Head of caudate nucleus (tissue), 42 donors: ENCODE measurements at places on chromosomes 2 and 18.
A peak's percentile ranks its signal among the peaks of the same experiment; 100 is the strongest.

GRCh38 chr18:14937271-14937670 is 189.3 kb downstream of the ANKRD30B start:
- DNase-seq = no peak

DNA sequence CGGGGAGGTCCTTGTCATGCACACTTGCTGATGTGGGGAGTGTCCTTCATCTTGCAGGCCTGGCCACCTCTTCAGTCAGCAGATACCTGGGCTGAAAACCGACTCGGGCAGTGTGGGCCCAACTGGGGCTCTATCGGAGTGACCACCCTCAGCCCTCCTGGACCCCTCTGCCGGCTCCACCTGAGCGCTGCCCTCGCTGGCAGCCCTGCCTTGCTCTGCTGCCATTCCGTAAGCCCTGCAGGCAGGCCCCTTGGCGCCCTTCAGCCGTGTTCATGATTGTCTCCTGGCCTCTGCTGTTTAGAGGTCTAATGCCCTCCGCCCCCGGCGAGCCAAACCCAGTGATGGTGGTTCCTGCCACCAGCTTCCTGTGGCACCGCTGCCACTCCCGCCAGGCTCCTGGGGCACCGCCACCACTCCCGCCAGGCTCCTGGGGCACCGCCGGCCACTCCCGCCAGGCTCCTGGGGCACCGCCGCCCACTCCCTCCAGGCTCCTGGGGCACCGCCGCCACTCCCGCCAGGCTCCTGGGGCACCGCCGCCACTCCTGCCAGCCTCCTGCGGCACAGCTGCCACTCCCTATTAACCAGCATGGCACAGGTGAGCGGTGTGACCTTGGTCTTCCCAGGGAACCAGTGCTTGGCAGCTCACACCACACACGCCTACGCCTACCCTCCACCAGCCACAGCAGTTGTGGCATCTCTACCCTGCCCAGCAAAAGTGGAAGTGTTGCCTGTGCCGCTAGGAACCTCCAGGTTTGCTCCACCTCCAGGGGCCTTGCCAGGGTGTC is 15.9 kb downstream of the CAPN10 start:
- DNase-seq = no peak

DNA sequence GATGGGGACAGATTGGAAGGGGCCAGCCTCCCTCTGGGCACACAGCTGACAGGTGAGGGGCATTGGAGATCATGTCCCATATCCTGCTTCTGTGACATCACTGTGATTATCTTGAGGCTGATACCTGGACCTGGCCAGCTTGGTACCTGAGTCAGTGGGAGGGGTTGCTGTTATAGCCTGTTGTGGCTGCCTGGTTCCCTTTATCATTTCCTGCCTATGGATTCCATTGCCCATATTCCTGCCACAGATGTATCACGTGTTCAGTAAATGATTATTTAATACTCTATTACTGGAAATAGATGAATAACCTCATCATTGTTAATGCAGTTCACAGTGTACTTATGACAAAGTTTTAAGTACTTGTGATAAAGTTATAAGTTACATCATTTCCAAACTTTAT is 7.8 kb upstream of the SCYGR1 start:
- no peak for DNase-seq

GRCh38 chr2:40244675-40245074 is 207.2 kb downstream of the SLC8A1 start:
- DNase-seq = peak; percentile 53

DNA sequence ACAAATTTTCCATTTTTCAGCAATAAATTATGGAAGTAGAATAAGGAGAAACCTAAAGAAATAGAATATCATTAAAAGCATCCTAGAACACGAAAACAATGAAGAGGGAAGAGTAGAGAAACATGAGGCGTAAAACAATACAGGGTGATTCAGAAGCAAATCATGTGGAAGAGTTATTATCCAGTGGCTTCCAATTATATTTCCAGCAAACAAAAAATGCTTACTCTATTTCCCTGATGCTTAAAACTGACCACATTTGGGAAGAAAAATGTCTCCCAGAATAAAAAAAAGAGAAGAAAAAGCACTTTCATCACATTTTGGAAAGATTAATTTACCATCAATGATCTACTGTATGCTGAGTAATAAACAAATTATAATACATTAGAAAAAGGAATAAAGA is 192.6 kb downstream of the CD226 start:
- DNase-seq = no peak

- no peak for DNase-seq
Measured at GRCh38 chr2:181680937-181681811, 857 bp upstream of the NEUROD1 start.

DNA sequence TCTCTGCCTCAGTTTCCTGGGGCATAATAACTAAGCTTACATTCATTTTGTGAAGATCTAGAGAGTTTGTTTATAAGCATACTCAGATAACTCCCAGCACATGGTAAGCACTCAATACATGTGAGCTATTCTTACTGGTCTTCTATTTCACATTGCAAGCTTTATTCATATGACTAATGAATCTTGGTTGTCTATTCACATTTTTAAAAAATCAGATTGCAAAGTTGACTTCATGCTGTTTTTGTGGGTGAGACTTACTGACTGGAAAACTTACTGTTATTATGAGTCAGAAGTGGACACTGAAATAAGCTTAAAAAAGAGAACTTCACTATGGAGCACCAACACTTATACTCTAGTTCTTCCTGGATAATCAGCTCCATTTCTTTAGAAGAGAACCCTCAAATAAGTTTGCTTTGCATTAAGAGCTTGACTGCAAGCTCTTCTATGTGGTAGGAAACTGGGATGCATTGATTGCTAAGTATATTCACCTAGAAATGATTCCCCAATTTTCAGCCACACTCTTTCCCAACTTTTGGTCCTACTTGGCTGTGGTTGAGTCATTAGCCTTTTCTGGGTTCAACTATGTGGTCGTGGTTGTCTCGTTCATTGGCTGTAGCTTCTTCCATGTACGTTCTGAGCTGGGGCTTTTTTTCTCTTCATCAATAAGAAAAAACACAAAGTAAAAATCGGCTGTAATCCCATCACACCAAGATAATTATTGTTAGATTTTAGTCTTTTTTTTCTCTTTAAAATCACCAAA is 29.5 kb upstream of the RBMS1 start:
- DNase-seq = no peak

- no peak for DNase-seq
Measured at GRCh38 chr2:159147690-159148089, 138.8 kb downstream of the WDSUB1 start.

GRCh38 chr2:45986509-45986908 is 310.7 kb upstream of the EPAS1 start:
- DNase-seq = peak; percentile 17

DNA sequence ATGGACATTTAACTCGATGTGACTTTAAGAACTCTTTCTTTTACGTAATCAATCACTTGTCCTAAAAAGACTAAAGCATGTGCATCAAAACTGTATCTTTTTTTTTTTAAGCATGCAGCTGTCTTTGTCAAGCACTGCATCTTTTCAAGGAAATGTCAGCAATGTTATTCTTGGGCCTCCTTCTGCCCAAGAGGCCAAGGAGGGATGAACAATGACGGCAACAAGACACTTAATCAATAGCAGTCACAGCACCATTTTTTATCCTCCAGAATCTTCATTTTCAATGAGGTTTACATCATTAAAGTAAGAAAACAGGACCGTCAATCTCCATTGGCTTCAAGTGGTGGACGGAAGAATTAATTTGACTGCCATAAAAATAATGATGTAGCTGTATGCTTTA is 253.8 kb downstream of the AFF3 start:
- DNase-seq = no peak

DNA sequence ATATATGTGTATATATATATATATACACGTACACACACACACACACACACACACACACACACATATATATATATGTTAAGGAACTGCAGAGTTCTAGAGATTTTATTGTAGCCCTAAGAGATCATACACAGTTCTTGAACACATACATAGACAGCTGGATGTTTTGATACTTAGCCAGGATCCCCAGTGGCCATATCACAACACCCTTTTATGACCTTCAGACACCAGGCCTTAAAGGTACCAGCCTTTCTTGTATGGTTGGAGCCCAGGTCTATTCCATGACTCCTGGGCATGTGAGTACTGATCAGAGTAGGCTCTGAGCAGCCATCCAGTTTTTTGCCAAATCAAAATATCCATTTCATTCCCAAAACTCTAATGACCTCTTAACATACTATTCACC is 138.3 kb downstream of the MYO1B start:
- DNase-seq = no peak

DNA sequence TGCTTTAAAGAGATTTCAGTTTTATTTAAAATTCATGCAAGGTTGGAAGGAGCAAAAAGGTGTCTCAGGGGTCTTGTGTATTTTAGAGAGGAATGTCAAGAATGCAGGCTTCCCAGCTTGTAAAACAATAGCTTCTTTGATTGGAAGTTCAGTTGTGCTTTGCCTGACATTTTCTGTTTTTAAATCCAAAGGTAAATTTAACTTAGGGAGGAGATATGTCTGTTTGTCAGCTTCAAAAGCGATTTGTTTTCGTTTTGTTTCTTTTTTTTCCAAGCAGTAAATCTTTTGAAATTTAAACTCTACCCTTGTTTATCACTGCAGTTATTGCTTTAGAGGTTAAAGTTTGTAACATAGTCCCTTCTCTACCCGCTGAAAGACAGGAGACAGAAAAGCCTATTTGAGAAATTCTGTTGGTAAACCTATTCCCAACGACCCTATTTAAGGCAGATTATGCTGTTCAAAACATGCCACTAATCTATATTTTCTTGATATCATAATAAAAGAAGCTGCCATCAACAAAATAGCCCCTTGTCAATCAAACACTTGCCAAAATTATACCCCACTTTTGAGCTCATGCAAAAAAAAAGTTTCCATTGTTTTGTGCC is 639.6 kb downstream of the IRS1 start:
- no peak for DNase-seq

GRCh38 chr2:184419744-184420143 is 178.6 kb upstream of the ZNF804A start:
- no peak for DNase-seq

DNA sequence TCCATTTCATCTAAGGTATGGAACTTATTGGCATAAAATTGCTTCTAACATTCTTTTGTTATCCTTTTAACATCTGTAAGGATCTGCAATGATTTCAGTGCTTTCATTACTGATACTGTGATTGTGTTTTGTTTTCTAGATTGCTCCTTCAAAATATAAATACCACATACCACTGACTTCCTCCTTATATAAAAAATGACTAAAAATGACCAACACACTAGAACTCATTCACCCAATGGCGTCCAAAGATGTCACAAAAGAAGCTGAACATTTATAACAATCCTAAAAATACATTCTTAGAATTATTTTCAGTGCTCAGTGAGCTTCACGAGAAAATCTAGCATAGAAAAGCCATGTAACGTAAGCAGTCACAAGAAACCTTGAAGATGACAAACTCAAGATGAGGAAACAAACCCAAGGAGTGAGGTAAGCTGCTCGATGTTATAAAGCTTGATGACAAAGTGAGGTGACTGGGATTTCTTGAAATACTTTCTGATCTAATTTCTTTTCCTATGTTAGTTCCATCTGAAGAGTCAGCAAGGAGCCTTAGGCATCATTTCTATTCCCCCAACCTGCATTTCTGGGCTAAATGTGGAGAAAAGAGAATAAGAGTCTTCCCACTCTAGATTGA is 42.6 kb downstream of the PNO1 start:
- DNase-seq = no peak
